Bone marrow (tissue), 2 donors: ENCODE measurements at places on chromosomes 7 and 10.

DNA sequence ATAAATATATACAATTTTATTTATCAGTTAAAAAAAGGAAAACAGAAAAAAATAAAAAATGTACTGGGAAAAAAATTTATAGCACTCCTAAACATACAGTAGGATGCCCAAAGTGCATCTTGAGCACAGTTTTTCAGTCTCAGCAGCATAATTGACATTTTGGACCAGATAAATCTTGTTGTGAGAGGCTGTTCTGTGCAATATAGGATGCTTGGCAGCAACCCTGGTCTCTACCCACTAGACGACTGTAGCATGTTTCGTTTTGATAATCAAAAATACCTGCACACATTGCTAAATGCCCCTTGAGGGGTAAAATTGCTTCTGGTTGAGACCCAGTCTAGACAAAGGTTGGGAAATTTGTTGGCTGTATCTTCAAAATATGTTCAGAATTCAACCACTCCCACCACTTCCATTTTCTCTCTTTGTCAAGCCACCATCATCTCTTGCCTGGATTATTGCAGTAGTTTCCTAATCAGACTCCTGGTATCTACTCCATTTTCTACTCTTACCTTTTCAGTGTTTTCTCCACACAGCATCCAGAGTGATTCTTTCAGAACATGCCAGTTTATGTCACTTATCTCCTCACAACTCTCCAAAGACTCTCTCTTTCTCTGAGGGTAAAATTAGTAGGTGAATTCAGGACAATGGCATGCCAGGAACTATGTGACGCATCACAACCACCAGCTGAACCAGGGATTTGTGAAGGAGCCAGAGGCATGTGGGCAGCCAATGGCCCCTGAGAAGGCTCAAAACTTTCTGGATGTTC, 91.4 kb downstream of the GPR85 start:
- no peak for DNase-seq

- DNase-seq: no peak
Observed at GRCh38 chr7:116231949-116232348, 21.6 kb downstream of the TES start.

- DNase-seq: no peak
Observed at GRCh38 chr10:25078658-25079431, 62.4 kb downstream of the THNSL1 start.

GRCh38 chr10:76628801-76629200, 1008.8 kb downstream of the KCNMA1 start:
- DNase-seq: no peak
